ENCODE measurements at places on chromosomes 4 and X.

DNA sequence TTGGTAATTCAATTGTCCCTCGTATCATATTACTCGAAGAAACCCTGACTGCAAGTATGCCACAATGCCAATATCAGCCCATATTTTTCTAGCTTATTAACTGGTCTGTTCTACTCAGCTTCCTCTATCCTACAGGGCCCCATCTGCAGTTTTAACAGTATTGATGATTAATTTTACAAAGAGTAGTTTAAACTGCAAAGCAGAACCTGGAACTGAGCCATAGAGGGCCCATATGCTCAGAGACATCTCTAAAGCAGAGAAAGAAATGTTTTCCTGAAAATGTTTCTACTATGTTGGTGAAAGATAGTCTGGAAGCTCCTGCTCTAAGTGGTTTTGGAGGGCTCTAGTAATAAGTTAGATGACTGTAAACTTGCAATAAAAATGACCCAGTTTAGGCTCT lies 259.4 kb upstream of the CENPE start:
- no peak for DNase-seq

GRCh38 chr4:173746424-173746823 lies 216.4 kb upstream of the HAND2 start:
- no peak for DNase-seq

- DNase-seq = no peak
Observed at GRCh38 chr4:40984051-40984450, 230.3 kb downstream of the APBB2 start.

GRCh38 chr4:99635601-99636000 lies 22.0 kb downstream of the C4orf54 start:
- DNase-seq = no peak

GRCh38 chr4:99276417-99276816 lies 14.4 kb downstream of the ADH1A start:
- no peak for DNase-seq

DNA sequence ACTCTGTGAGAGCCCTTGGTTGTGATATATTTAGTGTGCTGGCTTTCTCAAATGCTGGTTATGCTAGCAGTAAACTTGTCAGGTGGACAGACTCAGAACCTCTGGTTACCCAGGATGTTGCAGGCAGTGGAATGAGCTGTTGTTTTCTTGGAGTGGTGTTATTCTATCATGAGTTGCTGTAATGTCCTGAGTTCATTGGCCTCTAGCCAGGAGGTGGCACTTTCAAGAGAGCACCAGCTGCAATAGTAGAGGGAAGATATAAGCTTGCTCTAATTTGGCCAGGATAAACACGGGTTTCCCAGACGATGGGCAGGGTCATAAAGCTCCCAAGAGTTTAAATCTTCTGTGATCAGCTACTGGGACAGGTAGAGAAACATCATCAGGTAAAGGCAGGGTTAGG lies 95.0 kb upstream of the UBQLN2 start:
- DNase-seq = no peak

GRCh38 chrX:155966876-155967275 lies 30.6 kb upstream of the IL9R start:
- DNase-seq = no peak

- no peak for DNase-seq
Observed at GRCh38 chr4:31768756-31769155, 1048.6 kb downstream of the PCDH7 start.

GRCh38 chrX:72492499-72492898 lies 80.1 kb downstream of the HDAC8 start:
- DNase-seq = no peak

GRCh38 chr4:55634417-55635128 lies 1.5 kb downstream of the NMU start:
- DNase-seq = no peak

GRCh38 chr4:70815370-70815769 lies 24.3 kb downstream of the GRSF1 start:
- no peak for DNase-seq

- DNase-seq = peak; percentile 23
Observed at GRCh38 chrX:39162322-39162735, 361.1 kb downstream of the MID1IP1 start.

GRCh38 chrX:35439692-35440091 lies 358.4 kb upstream of the MAGEB16 start:
- no peak for DNase-seq

GRCh38 chr4:185792384-185793115 lies 19.4 kb downstream of the SORBS2 start:
- no peak for DNase-seq

- no peak for DNase-seq
Observed at GRCh38 chr4:139824882-139825522, 159.4 kb downstream of the MGST2 start.

Data from stimulated activated CD4-positive, alpha-beta T cell treated with anti-CD3 and anti-CD28 coated beads, Interleukin-15, amount 100 ng/mL, for 48 hours (primary cell).